Nucleus accumbens (tissue), 56 donors: ENCODE measurements at places on chromosomes 6 and 20.

DNA sequence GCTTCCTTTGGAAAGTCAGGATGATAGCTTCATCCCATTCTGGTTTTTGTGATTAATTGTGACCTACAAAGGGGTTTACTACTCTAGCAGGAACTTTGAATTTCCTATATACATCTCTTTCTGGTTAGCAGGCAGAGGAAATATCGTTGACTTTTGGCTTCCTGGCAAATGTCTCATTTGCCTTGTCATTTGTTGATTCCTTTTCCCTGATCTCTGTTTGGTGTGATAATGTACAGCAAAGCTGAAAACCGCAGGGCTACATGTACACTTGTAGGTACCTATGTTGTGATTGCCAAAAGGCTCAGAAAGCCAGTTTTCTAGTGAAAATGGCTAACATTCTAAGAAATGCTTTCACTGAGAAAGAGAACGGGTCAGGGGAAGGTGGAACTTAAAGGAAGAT lies 44.3 kb downstream of the TOP1 start:
- DNase-seq: no peak

- no peak for DNase-seq
These were observed 81.9 kb upstream of the E2F3 start for GRCh38 chr6:20319520-20320357.

GRCh38 chr6:44682280-44682679 lies 294.8 kb downstream of the CDC5L start:
- DNase-seq: no peak

DNA sequence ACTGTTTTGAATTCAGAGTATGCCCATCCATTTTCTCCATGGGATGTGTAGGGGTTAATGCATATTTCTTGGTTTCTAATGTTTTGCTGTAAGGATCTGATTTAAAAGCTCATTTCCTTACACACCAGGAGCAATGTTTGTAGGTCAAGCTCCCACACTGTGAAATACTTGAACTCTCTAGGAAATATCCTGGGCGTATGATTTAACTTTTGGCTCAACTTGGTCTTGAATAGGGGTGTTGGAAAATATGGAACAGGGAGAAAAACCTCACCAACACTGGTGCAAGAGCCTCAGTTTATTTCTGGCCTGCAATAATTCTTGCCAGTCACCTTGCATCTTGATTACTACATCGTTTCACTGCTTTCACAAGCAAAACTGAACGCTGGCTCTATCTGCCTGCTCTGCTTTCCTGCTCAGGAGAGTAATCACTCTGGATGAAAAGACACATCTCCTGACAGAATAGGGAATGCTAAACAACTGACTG lies 25.1 kb upstream of the RFPL4B start:
- DNase-seq: no peak

DNA sequence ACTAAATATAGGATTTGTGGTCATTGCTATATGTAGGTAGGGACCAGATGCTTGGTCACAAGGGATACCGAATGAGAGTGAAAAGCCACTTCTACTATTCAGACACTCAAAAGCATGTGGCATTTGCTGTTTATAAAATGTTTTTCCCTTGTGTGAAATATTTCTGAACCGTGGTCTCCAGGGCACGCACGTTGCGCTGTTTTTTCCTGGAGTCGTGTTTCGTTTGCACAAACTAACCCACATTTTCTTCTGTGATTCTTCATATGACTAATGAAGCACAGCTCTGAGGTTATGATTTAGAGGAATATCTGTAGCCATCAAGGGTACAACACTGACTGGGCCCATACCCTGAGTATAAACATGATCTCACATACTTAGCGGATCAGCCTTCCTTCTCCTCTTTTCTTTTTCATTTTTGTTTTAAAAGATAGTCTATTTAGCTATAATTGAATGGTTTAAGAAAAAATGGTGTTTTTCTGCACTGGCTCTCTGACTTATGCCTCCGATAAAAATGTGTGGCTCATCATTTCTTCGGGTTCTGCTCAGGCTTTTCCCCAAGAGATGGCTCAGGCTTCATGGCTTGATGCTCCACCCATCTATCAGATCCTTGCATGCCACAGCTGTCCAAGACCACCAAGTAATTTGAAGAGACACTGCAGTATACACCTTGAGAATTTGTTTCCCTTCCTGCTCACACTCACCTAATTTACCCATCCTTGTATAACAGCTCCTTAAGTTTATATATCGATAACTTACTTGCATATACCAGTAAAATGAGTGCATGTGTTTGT lies 59.9 kb upstream of the HBS1L start:
- no peak for DNase-seq

- no peak for DNase-seq
These were observed 151.7 kb downstream of the TMEM200A start for GRCh38 chr6:130517444-130517931.

- DNase-seq: no peak
These were observed 75.4 kb downstream of the GRM4 start for GRCh38 chr6:34070315-34071135.

- no peak for DNase-seq
These were observed 20.3 kb downstream of the MUCL3 start for GRCh38 chr6:30960907-30961673.

- no peak for DNase-seq
These were observed 14.8 kb upstream of the TGM2 start for GRCh38 chr20:38179846-38180245.

GRCh38 chr6:111723412-111723970 lies 117.8 kb upstream of the TRAF3IP2 start:
- DNase-seq: no peak

DNA sequence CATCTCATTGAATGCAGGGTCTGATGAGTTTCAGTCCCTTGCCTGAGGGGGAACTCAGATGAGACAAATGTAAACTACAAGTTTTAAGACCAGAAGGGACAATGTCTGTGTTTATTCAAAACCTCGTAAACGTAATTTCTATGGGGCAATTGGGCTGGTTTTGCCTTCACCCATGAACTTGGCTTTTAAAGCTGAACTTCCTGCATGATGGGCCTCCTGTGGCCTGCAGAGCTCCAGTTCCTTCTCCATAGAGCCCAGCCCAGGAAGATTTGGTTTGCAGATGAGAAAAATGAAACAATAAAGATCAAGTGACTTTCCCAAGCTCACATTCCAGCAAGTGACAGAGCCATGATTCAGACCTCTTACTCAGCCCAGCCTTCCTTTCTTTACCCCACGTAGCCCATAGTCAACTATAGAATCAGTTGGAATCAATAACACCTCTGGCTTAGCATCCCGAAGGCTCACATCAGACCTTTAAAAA lies 612.3 kb downstream of the UTRN start:
- DNase-seq: no peak

DNA sequence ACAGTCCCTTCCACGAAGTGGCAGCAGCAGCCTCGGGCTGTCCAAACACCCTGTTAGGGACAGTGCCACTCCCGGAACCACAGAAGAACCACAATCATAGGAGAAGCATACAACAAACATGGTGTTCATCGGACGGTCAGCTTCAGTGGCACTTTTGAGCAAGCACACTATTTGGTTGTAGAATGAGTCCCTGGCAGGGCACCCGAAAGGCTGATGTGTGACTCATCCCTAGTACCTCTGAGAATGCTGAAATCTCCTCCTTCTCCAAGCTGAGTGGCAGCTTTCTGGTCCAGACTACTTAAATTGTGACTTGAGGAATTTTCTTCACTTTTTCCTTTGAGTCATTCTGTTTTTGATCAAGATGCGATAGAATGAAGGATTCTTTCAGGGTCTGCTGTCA lies 282.5 kb downstream of the ESR1 start:
- no peak for DNase-seq

DNA sequence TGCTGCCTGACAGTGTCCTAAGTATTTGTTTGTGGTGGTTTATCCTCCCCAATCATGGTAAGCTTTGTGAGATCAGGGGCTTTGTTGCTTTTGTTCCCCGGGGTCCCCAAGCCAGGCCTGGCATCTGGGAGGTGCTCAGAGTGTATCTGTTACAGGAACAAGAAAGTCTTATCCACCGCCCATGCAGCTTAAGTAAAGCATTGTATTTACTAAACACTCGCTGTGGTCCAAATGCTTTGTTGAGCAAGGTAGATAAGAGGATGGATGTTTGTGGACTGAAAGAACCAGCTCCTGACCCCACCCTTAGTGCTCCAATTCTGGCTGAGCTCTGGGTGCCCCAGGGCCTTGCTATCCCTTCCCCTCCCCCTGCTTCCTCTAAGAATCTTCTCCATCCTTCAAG lies 19.8 kb upstream of the TFAP2C start:
- no peak for DNase-seq

GRCh38 chr6:63347599-63347998 lies 27.8 kb upstream of the LGSN start:
- no peak for DNase-seq

DNA sequence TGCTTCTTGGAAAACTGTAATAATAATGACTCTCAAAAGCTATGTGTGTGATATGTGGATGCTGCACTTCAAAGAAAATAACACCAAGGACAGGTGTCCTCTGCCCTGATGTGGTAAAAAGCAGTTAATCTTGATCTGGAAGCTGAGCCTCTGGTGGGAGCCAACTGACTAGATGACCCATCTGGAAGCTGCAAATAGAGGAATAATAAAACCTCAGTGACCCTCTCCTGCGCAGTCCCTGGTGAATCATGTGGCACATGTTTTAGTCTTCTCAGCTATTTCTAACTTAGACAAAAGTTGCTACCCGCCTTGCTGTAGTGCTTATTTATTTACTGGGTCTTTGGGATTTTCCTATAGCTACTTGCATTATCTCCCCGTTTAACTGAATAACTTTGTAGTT lies 47.3 kb downstream of the TP53INP2 start:
- no peak for DNase-seq

DNA sequence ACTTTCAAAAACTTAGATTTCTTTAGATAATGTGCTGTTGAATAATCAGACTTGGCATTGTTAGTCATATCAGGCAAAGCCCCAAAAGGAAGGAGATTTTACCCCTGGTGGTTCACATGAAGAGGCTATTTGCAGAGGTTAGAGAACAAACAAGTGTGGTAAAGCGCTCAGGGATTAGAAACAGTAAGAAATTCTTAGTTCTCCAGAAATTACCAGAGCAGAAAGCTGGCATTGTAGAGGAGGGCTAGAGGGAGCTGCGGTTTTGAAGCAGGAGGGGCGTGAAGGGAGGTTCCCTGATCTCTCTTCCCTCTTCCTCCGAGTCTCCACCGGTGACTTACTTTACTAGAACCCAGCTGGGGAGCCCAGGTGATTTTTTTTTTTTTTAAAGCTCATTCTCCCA lies 10.2 kb downstream of the MYO6 start:
- DNase-seq: no peak

- DNase-seq: no peak
These were observed 5.9 kb upstream of the CST3 start for GRCh38 chr20:23643659-23644058.

- DNase-seq: no peak
These were observed 1108.1 kb downstream of the GRIK2 start for GRCh38 chr6:102501615-102502014.

GRCh38 chr6:118940770-118941169 lies 5.8 kb upstream of the MCM9 start:
- DNase-seq: no peak

DNA sequence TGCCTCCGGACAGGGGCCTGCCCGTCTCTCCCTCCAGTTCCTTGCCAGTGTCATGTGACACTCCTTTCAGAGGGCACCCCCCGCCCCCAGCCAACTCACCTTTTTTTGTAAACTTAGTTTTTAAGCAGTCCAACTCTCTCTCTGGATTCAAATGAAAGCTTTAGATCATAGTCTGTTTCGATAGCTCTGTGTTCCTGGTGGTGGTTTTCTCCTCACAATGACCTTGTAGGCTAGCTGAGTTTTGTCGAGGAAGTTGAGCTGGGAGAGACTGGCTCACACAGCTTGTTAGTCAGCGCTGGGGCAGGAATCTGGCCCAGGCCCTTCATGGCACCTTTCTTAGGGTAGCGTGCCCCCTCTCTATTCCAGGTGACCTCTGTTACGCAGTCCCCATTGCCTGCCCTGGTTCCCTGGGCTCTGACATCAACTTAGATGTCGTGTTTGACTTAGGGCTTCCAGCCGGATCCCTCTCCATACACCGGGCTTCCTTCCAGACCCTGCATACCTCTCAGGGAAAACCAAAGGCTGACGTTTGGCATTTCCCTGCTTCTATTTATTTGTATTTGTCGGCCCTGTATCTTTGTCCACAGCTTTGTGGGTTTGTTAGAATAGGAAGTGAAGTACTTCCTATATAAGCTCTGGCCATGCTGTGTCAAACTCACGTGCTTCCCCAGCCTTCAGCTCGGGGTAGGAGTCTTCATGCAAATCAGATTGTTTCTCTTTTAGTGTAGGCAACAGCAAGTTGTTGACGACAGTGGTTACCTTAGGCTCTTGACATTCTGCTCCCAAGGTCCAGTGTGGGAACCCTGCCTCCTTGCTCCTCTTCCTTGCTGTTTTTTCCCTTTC lies 12.7 kb downstream of the IGF2R start:
- no peak for DNase-seq

DNA sequence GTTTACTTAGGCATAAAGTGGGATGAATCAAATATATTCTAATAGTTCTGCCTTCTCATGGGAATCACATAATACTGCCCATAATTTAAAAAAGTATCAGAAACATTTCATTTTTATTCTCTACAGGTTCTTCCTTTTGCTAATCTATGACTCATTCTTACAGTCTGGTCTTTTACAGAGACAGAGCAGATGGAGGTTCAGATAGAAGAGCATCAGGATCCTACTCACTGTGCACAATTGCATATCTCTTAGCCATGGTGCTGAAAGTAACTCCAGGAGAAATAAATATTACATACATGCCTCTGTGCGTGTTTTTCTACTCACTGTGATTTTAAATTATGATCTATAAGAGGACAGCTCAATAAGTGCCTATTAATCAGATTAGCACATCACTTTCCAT lies 16.3 kb upstream of the OR2B6 start:
- DNase-seq: no peak

DNA sequence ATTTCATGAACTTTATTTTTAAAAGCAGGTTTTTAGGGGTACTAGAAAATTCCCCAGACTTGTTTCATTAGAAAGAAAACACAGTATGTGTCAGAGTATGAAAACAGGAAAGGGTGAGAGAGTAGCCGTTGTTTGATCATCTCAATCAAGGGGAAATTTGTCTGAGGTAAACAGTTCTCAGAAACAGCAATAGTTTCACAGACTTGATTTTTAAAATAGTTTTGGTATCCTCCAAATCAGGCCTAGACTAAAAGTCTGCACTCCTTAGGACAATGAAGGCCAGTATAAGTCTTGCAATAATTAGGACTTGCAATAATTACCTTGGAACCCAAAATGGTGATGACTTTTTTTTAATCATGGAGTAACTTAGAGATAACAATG lies 176.6 kb upstream of the TAB2 start:
- no peak for DNase-seq

DNA sequence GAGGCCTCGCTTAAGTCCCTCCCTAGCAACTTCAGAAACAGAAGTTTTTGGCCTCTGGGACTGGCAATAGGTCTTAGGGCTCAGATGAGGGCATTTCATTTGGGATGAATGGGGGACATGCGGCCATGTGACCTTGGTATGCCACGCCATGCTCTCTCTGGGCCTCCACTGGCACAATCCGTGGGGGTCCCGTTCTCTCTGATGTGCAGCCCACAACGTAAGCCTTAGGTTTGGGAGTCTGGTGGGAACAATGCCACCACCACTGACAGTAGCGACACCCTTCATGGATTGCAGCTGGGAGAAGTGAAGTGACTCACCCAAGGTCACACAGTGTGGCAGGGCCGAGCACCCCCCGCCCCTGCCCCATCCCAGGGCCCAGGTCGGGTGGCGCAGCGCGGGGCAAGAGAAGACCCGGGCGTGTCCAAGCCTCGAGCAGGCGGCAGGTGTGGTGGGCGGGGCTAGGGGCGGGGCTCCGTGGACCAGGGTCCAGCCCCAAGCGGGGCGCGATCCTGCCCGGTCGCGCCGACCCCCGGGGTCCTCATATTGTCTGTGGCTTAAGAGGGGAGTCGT lies 864 bp upstream of the CEBPB start:
- no peak for DNase-seq
